ENCODE measurements at places on chromosomes 11 and 22.

GRCh38 chr22:47571616-47572015 is 809.2 kb downstream of the TBC1D22A start:
- no peak for DNase-seq

- no peak for DNase-seq
Observed at GRCh38 chr11:132022733-132023478, 652.5 kb downstream of the NTM start.

DNA sequence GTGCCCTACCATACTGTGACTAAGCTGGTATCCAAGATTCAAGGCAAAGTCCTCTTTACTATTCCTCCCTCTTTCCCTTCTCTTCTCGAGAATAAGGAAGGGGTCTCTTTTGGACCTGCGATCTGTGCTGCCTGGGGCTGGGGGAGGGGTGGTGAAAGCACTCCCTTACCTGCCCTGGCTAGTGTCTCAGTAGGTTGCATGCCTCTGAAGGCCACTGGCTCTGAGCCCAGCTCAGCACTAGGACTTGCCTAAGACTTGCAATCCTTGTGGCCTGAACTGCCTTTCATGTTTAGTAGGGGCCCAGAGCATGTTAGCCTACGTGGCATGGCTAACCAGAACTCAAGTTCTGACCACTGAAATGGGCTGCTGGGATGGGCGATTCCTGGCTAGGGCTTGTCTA is 13.0 kb upstream of the REXO2 start:
- no peak for DNase-seq

GRCh38 chr22:48188231-48188721 is 1425.8 kb downstream of the TBC1D22A start:
- no peak for DNase-seq

DNA sequence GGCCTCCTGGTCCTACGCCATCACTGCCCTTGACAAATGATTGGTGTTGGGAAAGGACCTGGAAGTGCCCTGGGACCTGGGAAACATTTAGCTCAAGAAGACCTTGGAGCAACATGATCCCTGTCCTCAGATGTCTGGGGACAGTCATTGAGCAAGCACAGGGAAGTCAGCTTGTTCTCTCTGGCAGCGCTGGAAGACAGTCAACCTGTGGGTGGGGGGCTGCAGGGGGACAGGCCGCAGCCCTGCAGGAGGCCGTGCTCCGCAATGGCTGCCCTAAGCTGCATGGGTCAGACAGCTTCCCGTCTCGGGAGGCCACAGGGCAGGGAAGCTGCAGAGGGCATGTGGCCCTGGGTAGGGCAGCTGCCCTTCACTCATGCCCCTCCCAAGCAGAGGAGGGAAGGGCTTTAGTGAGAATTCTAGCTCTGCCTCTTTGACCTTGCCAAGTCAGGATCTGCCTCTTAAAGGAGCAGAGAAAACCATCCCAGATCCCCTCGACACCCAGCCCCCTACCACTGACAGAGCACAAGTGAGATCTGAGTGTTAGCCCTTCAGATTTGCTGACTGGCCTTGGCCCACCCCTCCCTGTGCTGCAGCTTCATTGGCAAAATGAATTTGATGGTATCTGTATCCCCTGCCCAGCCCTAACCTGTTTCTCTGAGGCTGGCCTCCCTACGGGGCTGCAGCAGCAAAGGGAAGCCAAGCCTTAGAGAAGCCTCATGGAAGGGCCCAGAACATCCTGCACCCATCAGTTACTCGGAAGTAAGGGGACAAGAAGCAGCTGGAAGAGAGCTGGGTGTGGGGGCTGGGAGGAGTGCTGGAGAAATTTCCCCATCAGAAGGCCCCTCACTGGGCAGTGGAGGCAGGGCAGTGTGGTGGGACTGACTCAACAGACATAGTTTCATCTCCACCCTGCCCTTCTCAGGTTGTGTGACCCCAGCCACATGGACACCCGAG is 6.2 kb upstream of the SREBF2 start:
- DNase-seq = no peak

GRCh38 chr11:69922015-69922595 is 102.9 kb upstream of the FGF3 start:
- no peak for DNase-seq

GRCh38 chr11:6604790-6605189 is 1.2 kb downstream of the ILK start:
- DNase-seq = no peak

- DNase-seq = no peak
Observed at GRCh38 chr22:46093796-46094195, 56.5 kb upstream of the PPARA start.

DNA sequence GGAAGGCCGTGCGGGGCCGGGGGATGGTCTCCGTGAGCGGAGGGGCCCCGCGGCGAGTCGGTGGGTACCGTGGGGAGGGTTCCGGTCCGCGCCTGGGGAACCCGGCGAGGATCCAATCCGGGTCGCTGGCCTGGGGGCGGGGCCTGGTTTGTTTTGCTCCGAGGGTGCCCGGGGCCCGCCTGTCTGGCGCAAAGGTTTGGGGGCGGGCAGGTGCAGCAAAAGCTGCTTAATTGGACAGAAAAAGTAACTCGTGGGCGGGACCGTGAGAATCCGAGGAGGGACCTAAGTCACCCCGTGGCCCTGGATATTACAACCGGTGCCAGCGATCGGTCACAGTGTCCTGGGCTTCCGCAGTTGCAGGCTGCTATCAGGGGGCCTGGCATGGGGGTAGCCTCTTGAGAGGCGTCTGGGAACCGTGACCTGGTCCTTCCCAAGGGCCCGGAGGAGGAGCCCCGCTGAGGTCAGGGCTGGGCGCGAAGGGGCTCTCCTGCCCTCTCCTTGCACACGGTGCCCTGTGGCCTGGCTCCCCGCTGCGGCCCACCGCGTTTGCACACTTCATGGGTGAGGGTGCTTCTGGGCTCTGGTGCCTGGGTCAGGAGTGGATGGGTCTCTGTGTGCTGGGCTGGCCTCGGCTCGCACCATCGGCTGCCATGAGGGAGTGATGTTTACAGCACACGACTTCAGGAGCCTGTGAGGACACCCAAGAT is 1.4 kb downstream of the PNPLA2 start:
- DNase-seq = peak; percentile 86

- DNase-seq = no peak
Observed at GRCh38 chr11:86904001-86904400, 51.2 kb downstream of the FZD4 start.

DNA sequence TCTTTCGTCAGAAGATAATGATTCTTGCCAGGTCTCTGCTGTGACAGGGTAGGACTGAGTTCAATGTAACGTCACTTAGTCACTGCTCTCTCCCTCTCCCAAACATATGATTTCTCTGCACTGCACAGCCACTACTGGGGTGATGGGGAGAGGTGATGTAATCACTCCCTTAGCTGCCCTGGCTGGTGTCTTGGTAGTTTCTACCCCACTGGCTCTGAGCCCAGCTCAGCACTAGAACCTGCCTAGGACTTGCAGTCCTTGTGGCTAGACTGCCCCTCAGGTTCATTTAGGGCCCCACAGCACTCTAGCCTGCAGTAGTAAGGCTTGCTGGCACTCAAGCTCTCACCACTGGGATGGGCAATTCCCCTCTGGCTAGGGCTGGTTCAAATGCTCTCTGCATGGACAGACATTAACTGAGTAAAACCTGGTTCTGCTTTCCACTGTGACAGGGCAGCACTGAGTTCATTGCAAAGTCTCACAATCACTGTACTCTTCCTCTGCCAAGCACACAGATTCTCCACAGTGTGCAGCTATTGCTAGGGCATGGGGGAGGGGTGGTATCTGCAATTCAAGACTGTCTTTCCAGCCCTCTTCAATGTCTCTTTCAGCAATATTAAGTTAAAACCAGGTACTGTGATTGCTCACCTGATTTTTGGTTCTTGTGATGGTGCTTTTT is 571.4 kb upstream of the FAT3 start:
- no peak for DNase-seq
